CD4-positive, alpha-beta T cell treated with Interleukin-4 for 1 hour (primary cell): ENCODE measurements at places on chromosomes 1 and 21.

- no peak for DNase-seq
These were observed 34.1 kb upstream of the IGSF5 start for GRCh38 chr21:39710866-39711265.

- DNase-seq: peak; percentile 33
These were observed 121.9 kb downstream of the CRYAA start for GRCh38 chr21:43290421-43291346.

DNA sequence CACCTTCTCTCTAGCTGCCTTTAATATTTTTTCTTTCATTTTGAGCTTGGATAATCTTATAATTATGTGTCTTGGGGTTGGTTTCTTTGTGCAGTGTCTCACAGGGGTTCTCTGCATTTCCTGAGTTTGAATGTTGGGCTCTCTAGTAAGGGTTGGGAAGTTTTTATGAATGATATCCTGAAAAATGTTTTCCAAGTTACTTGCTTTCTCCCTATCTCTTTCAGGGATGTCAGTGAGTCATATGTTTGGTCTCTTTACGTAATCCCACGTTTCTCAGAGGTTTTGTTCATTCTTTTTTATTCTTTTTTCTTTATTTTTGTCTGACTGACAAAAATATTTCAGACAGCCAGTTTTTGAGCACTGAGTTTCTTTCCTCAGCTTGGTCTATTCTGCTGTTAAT lies 55.4 kb upstream of the CCDC190 start:
- DNase-seq: no peak

- DNase-seq: peak; percentile 33
These were observed 20.9 kb downstream of the ERICH3 start for GRCh38 chr1:74652711-74653139.

GRCh38 chr1:147586414-147586813 lies 45.1 kb downstream of the BCL9 start:
- no peak for DNase-seq

DNA sequence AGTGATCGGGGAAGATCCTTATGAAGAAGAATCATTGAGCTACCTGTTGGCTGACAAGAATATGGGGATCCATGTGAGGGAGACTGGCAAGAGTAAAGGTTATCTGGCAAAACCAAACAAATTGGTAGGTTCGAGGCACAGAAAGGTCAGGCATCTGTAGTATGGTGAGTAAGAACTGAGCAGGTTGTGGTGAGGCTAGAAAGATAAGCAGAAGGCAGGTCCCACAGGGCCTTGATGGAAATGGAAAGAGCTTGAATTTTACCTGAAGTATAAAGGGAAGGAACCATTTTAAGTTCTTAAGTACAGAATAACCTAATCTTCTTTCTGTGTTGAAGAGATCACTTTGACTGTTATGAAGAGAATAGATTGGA lies 11.1 kb downstream of the PTPRC start:
- no peak for DNase-seq

DNA sequence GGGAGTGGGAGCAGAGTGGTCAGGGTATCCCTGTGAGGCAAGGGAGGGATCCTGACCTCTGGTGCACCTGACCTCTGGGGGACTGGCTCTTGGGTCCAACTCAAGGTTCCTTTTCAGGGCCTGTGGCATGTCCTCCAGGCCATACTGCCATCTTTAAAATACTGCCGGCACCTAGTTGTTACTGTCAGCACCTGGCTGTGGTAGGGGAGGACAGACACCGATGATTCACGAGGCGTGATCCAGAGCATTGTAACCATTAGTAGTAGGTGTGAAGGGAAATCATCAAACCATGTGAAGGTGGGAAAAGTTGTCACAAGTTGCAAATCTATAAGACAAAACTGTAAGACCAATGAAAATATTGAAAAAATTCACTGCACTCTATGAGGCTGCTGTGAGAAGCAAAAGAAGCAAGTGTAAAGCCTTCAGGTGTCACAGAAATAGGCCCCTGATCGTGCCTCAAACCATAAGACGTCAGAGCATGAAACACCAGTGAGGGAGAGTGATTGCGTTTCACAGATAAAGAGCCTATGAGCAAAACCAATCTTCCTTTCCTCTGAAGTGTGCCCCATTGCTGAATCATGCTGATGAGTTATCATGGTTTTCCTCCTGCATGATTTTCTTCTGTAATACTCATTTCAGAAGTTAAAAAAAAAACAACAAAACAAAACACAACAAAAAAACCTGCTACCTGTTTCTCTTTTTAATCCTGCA lies 55.3 kb downstream of the CDC7 start:
- peak; percentile 85 for DNase-seq

DNA sequence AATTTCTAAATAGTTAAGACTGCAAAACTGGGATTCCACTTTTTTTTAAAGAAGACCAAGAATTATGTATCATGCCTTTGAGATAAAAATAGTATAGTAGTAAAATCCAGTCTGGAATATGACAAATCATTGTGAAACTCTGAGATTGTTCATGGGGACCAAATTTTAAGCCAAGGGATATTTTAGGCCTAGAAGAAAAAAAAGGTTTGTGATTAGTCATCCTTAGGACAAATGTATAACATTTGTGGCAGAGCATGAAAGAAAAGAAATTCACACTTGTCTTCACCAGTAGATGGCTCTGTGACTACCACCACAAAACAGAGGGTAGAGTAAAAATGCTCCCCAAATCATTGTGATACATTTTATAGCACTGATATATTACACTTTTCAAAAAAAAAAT lies 226.1 kb downstream of the KCTD3 start:
- no peak for DNase-seq

- DNase-seq: no peak
These were observed 18.7 kb downstream of the DUSP10 start for GRCh38 chr1:221723018-221723847.

DNA sequence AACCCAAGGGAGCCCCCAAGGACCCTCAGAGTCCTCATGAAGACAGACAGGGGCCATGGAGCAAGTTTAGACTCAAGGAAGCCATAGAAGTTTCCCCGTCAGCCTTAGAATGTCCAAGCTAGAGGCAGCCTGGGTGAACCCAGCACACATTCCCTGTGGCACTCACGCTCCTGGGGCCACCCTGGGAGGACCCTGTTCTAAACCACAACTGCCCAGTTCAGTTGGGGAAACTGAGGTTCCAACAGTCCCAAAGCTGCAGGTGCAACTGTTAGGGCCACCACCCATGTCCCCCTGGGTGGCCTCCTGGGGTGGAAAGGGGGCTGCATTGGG lies 9.3 kb downstream of the WNT3A start:
- peak; percentile 5 for DNase-seq

- no peak for DNase-seq
These were observed 11.3 kb upstream of the PDZK1IP1 start for GRCh38 chr1:47201179-47201578.

DNA sequence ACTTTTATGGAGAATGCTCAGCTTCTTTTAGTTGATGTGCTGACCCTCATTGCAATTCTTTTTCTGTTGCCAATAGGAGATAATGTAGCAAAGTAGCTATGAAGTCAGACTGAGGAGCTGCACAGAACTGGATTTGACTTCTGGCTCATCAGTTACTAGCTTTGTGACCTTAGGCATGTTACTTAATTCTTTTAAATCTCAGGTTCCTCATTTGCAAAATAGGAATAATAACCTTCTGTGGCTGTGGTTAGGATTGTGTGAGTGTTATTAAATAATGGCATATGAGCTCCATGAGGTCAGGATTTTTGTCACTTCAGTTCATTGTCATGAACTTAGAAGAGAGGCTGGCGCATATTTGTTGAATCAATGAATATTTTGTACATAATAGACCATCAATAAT lies 237.6 kb upstream of the SGIP1 start:
- no peak for DNase-seq

DNA sequence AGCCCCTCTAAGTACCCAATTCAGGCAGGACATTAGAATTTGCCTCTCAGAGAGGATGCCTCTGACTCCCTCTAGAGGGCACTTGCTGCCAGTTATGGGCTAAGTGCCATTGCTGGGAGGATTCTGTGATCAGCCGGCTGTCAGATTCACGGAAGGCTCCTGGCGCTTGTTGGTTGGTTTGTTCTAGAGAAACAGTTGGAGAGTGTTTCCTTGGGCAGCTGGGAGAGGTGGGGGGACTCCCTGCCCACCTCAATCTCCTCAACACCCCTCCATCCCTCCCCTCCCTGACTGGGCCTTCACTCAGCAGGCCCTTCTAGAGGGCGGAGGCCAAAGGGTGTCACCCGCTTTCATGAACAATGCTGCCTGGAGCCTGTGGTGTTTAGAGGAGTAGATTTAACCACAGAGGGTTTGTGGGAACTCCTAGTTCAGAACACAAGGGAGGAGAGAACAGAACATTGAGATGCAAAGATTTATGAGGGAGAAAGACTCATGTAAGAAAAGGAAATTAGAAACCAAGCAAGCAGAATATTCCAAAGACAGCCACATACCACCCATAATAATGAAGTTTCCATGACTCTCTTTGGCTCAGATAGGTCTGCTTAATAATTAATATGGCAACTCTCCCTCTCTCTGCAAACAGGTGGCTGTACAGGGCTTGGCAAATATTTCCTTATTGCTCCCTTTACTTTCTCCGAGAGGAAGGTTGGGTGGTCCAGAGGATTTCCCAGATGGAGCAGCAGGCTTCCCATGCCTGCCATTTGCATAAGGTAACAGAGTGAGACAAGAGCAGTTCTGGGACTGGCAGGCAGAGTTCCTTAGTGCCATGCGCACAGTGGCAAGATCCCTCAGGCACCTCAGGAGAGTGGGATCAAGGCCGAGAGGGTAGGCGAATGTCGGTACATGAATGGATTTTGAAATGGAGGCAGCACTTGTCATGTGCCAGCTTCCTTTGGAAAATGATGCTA lies 30.0 kb upstream of the ACP6 start:
- DNase-seq: peak; percentile 68

- no peak for DNase-seq
These were observed 198.4 kb downstream of the VAV3 start for GRCh38 chr1:107766533-107766932.

DNA sequence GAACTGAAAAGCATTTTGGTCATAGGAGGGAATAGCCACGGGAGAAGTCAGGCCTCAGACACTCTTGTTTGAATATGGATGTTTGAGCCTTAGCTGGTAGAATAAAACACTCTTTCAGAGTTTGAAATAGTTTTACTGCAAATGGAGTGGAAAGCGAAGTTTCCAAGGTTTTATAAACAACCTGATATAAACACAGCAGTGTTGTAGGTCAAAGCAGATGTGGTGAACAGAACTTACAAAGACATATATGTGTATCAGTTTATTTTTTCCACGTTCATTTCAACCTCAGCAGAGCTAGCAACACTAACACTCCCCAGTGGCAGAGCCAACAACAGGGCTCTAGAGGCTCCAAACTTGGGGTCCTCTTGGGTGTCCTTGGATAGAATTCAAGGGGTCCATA lies 89.9 kb downstream of the WLS start:
- DNase-seq: no peak

DNA sequence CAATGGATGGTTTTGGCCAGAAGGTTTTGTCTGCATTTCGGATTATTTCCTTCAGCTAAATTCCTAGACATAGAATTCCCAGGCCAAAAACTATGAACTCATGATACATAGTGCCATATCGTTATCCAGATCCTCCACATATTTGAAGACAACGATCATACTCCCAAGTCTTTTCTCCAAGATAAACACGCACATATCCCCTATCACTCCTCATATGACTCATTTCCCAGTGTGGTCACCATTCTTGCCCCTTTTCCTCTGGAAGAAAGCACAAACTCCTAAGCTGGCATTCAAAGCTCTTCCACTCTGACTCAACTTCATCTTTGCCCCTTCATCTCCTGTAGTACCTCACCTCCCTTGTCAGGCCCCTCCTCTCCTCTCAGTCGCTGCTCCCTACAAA lies 277.6 kb downstream of the PLPP3 start:
- no peak for DNase-seq

DNA sequence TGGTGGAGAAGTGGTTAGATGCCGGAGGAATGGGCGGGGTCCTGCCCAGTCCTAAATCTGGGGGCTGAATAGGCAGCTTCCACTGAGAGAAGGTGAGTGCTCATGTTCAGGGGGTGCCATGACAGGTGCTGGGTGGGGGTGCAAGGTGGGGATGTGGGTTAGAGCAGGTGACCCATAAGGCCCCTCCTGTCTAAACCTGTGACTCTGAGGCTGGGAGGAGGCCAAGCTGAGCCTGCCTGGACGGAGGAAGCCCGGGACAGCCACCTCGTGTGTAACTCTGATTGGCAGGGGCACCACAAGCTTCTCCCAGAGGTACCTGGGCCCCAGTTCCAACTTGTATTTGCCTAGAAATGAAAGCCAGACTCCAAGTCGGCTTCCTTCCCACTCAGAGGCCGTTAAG lies 10.7 kb downstream of the GPR157 start:
- DNase-seq: no peak

GRCh38 chr1:27530192-27530591 lies 40.2 kb upstream of the WASF2 start:
- DNase-seq: no peak

DNA sequence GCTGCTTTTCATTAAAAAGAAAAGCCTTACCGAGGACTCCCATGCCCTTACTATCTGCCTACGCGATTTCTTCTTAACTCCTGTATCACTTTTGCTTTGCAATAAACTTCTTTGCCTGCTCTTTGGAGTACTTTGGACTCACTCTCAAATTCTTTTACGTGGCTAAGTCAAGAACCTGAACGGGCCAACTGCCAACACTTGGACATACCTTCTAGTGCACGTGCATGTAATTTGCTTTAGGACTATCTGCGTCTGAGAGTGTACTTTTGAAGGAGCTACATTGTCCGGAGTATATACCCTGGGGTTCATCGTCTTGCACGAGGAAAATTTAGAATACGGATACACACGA lies 3.6 kb upstream of the OTUD3 start:
- DNase-seq: no peak

GRCh38 chr21:45748593-45748992 lies 105.1 kb downstream of the PCBP3 start:
- no peak for DNase-seq

DNA sequence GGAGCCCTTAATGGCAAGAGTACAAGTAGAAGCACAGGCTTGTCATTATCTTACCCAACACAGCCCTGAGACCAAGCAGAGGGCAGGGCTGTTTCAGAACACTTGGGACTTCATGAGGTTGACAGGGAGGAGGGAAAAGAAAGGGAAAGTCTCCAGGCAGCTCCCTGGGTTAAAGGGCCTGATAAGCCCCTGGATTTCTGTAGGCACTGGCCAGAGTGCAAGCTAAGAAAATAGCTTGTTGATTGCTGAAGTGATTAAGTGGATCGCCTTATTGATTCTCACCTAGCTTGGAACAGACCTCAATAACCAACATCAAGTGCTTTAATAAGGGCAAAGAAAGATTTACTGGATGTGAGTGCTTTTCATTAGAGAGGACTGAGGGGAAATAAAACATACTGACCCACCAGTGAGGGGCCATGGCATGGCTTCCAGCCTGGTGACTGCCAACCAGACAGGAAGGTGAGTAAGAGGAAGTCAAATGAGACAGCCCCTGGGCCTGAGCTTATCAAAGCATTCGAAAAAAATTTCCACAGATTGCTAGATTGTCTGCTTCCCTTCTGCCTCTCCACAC lies 121.4 kb upstream of the NFIA start:
- DNase-seq: no peak

GRCh38 chr21:25171438-25171837 lies 435.8 kb downstream of the MRPL39 start:
- no peak for DNase-seq

DNA sequence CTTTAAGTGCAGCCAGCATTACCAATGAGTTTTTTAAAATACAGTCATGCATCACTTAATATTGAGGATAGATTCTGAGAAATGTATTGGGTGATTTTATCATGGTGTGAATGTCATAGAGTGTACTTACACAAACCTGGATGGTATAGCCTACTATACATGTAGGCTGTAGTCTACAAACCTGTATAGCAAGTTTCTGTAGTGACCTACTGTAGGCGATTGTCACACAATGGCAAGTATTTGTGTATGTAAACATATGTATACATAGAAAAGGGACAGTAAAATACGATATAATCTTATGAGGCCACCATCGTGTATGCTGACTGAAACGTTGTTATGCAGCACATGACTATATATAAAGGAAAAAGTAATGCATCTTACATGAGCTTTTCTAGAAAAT lies 48.2 kb downstream of the RPE65 start:
- no peak for DNase-seq
